ENCODE measurements at places on chromosomes 7 and 10.

DNA sequence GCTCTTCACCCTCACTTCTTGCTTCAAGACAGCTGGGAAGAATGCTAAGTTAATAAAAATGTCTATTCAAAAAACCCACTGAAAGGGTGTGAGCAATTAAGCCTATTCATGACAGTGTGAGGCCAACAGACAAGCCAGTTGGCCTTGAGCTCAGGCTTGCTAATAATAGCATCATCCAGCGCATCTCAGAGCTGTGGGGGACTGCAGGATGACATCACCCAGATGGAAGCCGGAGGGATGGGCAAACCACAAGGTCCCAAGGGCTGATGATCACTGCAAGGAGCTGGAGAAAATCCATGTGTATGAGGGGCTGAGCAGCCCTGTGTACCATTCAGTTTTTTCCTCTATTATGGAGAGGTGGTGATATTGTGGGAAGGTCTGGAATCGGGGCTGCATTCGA is 770.4 kb downstream of the TNS3 start:
- no peak for DNase-seq

- no peak for DNase-seq
These were observed 80.2 kb upstream of the NFE2L3 start for GRCh38 chr7:26071622-26072456.

DNA sequence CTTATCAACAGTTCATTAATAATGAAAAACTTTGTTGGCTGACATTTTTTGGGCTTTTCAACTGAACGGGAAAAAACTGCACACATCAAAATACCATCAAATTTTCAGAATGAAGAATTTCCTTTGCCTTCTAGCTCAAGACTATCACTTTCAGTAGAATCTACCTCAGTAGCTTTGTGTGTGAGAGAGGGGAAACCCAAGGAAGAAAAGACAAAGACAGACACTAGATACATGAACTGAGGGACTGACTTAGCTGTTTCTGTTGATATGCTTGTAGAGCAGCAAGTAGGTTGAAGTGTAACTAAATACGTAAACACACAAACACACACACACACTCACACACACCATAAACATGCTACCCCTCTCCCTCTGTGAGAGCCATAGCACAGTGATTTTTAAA is 257.1 kb downstream of the CDK14 start:
- DNase-seq = peak; percentile 38

DNA sequence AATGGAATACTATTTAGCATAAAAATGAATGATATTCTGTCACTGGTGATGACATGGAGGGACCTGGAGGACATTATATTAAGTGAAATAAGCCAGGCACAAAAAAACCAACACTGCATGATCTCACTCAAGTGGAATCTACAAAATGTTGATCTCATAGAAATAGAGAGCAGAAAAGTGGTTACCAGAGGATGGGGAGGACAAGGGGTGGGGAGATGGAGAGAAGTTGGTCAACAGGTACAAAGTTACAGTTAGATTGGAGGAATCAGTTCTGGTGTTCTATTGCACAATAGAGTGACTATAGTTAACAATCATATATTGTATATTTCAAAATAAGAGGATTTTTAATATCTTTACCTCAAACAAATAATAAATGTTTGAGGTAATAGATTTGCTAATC is 24.7 kb upstream of the SLC18A3 start:
- no peak for DNase-seq

GRCh38 chr10:72087392-72087968 is 871 bp downstream of the SPOCK2 start:
- no peak for DNase-seq

DNA sequence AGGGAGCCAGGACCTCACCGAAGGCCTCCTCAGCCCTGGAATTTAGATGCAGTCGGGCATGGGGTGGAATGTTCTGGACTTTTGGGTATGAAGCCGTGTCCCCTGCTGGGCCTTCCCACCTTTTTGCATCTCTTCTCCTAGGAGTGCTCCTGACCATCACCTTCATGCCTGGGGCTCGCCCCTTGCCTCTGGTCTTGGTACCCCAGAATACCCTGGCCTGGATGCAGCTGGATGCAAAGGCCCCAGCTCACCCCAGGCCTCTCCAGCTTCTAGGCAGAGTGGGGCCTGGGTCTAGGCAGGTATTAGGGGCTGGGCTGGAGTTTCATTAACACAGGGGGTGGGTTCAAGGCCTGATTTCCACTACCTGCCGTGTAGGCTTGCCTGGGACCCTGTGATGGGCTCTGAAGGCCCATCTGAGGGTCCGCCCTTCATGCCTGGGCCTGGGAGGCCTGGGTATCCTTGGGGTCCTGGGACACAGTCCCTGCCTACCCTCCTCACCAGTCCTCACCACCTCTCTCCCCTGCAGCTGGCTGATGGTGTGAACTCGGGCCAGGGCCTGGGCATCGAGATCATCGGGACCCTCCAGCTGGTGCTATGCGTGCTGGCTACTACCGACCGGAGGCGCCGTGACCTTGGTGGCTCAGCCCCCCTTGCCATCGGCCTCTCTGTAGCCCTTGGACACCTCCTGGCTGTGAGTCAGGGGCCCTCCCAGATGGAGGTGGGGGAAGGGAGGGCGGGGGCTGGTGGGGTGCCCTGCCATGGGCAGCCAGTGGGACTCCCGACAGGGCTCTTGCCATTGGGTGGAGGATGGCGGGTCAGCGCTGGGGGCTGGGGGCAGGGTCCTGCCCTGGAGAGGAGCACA is 10.1 kb downstream of the AQP1 start:
- DNase-seq = no peak

Data from GM12878 (cell line).